ENCODE measurements at places on chromosomes 3 and 15. TPM values are rescaled to one million over a fixed set of nuclear protein-coding genes. Genes with fewer than 3 reads are reported as not detected.

DNA sequence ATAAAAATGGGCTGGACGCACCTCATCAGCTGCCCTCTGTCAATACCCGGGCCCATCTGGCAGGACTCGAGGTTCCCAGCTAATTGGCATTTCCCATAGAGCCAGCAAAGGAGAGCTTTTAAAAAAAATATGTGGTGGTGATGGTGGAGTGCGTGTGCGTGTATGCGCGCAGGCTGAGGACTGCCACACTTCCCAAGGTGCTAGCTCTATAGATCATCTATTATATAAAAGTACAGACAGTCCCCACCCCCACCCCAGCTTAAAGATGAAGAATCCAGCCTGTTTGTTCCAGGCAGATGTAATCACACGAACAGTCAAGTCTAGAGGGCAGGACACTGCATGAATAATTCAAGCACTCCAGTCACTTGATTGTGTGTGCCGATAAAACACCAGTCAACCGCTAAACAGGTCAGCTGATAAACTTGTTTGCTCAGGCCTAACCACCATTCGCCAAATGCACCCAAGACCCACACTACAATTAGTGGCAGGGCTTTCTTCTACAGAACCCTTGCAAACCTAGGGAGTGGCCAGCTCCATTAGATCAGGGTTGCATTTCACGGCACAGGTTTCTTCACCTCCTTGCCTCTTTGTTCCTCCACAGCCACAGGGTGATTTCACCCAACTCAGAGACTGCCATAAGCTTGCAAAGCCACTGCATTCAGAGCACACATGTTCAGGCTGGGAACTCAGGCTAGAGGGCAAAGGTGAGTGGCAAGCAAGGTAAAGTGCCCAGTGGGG lies 5.8 kb downstream of the TLE3 start:
- no peak for DNase-seq

DNA sequence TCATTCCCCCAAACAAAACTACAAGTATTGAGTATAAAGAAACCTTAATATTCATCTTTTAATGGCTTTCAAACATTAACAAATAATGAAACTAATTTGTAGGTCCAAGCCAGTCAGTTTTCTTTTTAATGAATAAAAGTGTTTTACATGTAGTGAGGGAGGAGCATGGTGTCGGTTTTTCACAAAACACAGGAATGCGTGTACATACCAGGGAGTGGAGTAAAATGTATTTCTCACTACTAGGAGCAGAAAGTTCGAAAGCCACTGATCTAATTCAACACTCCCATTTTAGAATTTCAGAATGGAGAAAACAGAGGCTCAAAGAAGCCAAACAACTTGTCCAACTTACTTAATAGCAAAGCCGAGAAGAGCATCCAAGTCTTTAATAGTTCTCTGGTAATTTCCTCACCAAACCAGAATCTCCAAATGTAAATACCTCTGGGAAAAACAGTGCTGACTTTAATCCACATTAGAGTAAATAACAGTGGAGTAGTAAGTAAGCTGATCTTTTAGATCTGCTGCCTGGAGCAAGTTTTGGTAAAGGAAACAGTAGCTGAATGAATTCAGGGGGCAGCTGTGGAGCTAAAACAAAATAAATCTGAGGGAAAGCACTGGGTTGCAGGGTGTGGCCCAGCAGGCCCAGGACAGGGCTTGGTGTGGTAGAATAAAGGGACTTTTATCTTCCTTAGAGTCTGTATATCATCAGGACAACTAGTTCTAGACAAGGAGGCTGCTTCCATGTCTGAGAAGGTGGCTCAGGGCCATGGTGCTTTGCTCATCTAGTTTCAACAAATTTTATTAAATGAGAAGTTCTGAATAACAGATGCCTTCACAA lies 7.9 kb downstream of the ANP32A start:
- DNase-seq: no peak

The C3orf49 gene
- not detected for total RNA-seq

The CCR9 gene
- total RNA-seq: not detected

The ITIH4 gene
- not detected for total RNA-seq
